ENCODE measurements at places on chromosomes 2 and 18. TPM values are rescaled to one million over a fixed set of nuclear protein-coding genes. Genes with fewer than 3 reads are reported as not detected.

The COL4A4 gene
- total RNA-seq = under 0.01 TPM

The MOGAT1 gene
- total RNA-seq = not detected

The TBR1 gene
- not detected for total RNA-seq

The DUSP19 gene
- 1.1 TPM for total RNA-seq

The MRPL33 gene
- 108 TPM for total RNA-seq

The RBFA gene
- total RNA-seq = 46.2 TPM

The VWC2L gene
- total RNA-seq = not detected

The PLB1 gene
- total RNA-seq = 1.4 TPM

The CCDC141 gene
- total RNA-seq = not detected

The TMEM200C gene
- total RNA-seq = not detected

Data from hair follicular keratinocyte (primary cell).